ENCODE measurements at places on chromosomes 6 and 20.
A peak's percentile ranks its signal among the peaks of the same experiment; 100 is the strongest.

DNA sequence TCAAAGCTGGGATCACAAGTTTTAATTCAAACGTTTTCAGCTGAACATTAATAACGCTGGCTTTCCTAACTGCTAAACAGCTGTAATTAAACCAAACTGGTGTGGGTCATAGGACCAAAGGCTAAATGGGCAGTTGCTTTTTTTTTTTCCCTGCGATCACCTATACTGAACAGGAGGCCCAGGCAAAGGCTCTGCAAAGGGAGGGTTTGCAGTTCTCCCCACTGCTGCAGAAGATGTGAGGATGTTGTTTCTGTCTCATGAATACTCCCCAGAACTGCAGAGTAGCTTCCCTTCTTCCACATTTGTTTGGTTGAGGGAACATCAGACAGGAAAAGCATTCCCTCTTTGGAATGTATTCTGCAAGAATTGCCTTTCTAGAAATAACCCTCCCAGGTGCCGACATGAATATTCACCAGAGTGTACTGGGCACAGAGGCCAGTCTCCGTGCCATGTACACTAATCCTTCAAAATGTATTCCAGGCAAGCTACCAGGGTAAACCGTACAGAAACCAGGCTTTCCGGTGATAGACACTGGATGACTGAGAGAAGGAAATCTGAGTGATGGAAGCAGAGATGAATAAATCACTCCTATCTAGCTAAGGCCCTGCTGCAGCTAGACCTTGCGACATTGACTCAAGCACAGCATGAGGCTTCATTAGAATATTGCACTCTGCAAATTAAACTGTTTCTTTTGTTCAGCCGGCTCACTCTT lies 370.1 kb downstream of the BTBD9 start:
- DNase-seq: no peak

DNA sequence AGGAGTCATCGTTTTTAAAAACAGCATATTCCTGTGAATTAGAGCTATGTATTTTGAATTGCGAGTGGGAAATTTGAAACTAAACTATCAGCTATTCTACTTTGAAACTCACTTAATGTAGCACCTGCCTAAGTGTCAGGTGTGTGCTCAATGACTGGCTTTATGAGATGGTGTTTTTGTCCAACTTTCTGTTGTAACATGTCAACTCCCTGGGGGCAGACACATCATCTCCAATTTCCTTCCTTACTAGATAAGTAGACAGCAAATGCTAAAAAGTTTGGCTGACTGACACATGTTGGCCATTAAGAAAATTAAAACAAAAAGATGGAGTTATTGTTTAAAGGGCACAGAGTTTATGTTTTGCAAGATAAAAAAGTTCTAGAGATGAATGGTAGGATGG lies 226.9 kb downstream of the TFAP2B start:
- DNase-seq: no peak

- DNase-seq: peak; percentile 60
These were observed 838.4 kb downstream of the DHX35 start for GRCh38 chr20:39800548-39800947.

DNA sequence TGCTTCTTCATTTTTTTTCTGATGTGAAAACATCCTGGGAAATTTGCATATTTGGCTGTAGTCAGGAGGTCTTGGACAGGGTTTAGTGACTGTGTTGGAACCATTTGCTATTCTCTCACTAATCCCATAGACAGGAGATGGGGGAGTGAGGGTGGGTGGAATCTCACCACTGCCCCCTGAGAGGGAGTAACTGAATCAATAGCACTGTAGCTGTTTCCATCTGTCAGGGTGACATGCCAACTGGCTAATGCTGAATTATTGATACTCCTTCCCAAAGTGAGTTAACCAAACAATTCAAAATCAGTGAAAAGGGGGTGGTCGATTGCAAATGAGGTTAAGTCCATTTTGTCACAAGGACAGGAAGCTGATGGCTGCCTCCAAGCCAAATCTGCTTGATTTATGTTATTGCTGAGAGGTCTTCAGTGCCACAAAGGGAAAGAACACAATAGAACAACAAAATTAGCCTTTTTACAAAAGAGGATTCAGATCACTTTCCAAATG lies 55.1 kb upstream of the B3GAT2 start:
- DNase-seq: no peak

GRCh38 chr20:61638802-61639585 lies 386.9 kb downstream of the CDH4 start:
- peak; percentile 17 for DNase-seq

GRCh38 chr20:43159994-43160393 lies 29.7 kb downstream of the PTPRT start:
- no peak for DNase-seq

GRCh38 chr6:41040101-41040939 lies 1.3 kb upstream of the UNC5CL start:
- DNase-seq: peak; percentile 69

DNA sequence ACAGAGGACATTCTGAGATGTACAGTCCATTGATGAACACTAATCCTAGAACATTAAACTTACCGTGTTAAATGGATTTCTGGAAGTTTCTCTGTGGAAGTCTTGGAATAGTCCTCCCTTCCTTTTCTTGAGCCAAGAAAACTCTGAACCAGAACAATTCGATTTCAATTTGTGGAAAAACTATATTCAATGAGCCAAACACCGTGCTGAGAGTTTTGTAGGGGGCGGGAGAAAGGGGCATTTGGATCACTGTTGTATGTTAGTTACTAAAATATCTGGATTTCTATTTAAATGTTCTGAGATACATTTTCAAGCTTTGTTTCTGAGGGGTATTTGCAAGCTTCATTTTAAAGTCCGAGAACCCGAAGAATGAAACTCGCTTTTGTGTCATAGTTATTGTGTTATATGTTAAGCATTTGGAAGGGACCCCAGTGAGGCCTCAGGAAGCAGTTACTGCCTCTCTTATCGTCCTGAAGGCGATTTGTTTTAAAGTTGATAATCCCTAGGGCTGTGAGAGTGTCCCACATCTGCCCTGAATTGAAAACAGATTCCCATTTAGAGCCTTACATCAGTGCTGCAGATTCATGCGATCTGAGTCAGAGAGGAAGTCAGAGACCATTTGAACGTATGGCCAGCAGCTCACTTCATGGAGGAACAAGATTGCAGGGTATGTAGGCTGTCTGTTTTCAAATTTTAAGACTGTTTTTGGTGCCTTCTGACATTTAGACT lies 70.8 kb upstream of the SASH1 start:
- DNase-seq: no peak

GRCh38 chr20:33554914-33555420 lies 65.1 kb downstream of the CBFA2T2 start:
- DNase-seq: no peak

DNA sequence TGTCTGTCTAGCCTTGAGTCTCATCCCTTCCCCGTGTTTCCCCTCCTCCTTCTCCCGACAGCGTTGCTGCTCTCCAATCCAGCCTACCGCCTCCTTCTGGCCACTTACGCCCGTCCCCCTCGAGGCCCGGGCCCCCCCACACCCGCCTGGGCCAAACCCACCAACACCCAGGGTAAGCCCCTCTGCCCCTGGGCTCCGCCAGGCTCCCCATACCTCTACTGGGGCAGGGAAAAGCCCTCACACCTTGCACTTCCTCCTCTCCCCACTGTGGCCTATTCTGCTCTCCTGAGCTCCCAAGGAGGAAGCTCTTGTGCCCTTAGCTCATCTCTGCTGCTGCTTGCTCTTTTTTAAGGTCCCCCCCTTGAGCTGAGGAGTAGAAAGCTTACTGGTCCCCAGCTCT lies 11.0 kb downstream of the DDR1 start:
- no peak for DNase-seq

DNA sequence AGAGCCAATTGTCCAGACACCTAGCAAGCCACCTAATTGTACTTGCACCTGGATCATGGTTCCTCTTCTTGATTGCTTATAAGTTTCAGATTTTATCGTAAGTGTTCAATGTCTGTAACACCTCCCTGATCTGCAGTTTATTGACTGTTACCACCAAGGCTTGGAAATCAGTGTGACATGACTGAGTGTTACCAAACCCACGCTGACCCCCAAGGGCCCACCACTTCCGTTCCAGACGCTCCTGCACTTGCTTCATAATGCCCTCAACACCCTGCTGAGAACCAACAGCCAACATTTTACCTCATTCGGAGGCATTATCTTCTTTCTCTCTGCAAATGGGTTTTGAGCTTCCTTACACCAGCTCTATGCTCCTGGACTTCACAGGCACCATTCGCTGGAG lies 6.3 kb downstream of the CCR6 start:
- no peak for DNase-seq

DNA sequence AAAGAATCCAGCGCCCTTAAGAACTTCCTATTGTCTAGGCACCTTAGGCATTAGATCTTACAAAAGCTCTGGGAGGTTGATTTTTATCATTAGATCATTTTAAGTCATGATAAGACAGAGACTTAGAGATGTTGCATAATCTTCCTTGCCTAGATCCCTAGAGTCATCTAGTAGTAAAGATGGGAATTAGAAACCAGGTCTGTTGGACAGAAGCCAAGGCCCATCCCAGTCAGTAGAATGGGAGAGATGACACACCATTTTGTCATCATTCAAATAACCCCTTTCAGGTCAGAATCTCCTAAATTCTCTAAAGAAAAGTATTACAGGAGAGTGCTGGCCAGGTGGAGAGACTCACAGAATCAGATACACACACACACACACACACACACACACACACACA lies 579.1 kb downstream of the BMP2 start:
- DNase-seq: peak; percentile 19

- DNase-seq: no peak
These were observed 1.1 kb downstream of the SRMS start for GRCh38 chr20:63546256-63546955.

DNA sequence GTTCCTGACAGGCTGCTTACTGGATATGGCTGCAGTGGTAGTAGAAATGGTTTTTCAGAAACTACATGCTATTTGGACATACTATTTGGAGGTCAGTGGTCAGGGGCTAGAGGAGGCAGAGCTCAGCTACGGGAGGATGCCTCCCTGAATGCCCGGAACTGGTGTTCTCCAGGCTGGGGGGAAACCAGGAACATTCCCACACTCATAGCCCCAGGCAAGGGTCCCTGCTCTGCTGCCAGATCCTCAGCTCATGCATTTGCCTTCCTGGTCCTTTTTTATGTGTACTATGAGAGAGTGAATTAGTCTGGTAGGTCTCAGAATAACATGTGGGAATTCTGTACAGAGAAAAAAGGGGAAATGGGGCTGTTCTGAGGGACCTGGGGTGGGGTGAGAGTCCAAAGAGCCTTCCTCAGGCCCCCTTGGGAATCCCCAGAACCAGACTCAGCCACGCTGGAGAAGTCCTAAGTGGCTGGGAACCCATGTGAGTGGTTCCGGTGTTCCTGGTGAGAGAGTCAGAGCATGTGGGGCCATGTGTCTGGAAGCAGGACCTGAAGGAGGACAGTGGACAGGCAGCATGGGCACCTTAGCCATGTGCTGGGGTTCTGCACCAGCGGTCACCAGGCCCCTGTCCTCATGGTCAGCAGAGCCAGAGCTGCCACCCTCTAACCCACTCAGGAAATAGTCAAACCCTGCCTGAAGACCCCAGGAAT lies 58.0 kb upstream of the MYL9 start:
- no peak for DNase-seq

DNA sequence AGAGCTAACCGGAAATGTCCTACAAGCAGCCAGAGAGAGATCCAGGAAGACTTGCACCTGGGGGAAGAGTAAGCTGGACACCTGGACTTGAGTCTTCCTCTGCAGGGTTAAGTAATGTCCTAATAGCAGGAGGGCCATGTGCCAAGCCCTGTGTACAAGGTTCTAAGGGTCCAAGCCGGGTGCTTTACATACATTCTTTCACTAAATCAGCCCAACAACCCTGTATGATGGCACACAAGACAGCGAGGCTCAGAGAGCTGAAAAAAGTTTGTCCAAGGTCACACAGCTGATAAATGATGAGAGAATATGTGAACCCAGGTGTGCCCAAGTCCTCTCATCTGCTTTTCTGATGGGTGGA lies 215.1 kb upstream of the CDYL start:
- DNase-seq: no peak

GRCh38 chr20:45907219-45907948 lies 4.6 kb downstream of the PLTP start:
- DNase-seq: no peak

GRCh38 chr6:53959717-53960116 lies 151.5 kb upstream of the MLIP start:
- peak; percentile 26 for DNase-seq

DNA sequence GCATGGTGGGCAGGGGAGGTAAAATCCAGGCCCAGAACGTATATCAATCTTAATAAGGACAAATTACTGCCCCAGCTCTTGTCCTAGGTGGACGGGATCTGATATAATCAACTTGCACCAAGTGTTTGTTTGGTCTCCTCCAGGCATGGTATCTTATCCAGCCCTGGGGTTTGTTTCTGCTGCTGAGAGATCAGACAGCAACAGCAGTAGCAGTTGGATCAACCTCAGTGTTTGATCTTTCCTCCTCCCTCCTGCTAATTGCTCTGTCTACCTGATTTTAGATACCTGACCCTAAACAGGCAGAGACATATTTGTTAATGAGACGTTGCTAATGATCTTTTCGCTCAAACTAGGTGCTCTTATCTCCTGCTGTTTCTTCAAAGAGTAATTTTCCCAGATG lies 100.4 kb upstream of the BACH2 start:
- DNase-seq: no peak

DNA sequence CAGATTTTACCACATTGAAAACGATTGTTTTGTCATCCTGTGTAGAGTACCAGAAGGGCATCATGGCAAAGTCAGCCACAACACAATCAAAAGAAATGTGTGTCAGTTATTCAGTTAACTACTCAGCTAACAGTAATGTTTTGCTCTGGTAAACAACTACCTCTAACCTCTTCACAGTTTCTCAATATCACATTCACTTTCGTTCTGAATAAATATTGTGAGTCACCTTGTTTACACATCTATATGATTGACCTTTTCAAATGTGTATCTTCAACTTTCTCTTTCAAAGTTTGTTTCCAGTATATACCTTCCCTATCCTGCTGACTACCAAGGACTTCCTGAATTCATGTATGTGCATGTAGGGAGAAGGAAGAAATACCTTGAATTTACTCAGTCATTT lies 216.6 kb upstream of the UFL1 start:
- DNase-seq: no peak

DNA sequence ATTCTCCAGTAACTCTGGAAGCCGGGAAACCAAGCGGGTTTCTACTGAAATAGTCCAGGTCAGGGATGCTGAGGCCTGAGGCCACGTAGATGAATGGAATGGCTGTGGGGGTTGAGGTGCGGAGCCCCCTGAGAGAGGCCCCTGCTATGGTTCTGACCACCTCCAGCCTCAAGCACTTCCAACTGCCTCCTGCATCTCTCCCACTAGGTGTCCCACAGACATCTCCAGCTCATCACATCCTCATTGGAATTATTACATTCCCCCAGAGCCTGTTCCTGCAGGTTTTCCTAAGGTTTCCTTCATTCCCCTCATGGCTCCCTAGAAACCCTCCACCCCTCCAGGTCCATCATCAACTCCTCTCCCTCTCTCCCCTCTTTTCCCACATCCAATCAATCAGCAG lies 48.7 kb downstream of the UNC5CL start:
- DNase-seq: no peak

All from urothelium cell line (cell line).